ENCODE measurements at places on chromosomes 7 and 10.

- DNase-seq: peak; percentile 88
Observed at GRCh38 chr10:72364239-72364777, 9.6 kb upstream of the DNAJB12 start.

- no peak for DNase-seq
Observed at GRCh38 chr7:42414028-42414427, 177.0 kb upstream of the GLI3 start.

- no peak for DNase-seq
Observed at GRCh38 chr7:158275711-158276413, 311.8 kb downstream of the PTPRN2 start.

DNA sequence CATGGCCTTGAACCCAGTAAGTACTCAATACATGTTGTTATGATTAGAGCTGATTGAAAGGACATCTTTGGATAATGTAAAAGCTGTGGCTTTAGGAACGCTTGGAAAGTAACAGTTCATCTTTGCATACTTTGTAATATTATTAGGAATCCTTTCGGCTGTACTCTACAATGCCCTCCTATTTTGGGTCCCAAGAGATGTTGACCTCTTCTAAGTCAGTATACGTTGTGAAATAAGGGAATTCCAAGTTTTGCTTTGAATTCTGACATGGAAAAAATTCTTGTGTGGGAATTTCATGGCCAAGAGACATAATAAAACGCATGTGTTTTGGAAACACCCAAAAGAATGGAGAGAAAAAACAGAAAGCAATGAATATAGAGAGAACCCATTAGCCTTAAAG is 7.7 kb downstream of the AGR3 start:
- no peak for DNase-seq

- DNase-seq: no peak
Observed at GRCh38 chr7:73671322-73671661, 3.7 kb downstream of the VPS37D start.

DNA sequence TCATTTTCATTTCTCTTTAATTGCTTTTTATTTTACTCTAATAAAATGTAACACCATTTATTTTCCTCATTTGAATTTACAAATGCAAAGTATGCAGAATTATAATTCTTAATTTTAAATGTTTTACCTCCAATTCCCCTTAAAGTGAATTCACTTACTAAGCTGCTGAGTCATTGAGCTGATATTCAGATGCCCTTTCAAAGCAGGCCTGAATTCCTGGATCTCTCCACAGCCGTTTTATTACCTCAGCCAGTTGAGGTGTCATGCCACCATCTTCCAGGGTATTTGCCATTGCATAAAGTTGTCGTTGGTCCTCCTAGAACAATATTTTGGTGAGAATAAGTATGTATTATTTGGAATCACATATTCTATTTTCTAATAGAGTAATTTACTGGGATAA is 33.2 kb downstream of the GNAT3 start:
- no peak for DNase-seq

GRCh38 chr7:128737867-128738385 is 1.2 kb upstream of the CALU start:
- DNase-seq: no peak

GRCh38 chr7:77561352-77561751 is 24.3 kb downstream of the PTPN12 start:
- no peak for DNase-seq

DNA sequence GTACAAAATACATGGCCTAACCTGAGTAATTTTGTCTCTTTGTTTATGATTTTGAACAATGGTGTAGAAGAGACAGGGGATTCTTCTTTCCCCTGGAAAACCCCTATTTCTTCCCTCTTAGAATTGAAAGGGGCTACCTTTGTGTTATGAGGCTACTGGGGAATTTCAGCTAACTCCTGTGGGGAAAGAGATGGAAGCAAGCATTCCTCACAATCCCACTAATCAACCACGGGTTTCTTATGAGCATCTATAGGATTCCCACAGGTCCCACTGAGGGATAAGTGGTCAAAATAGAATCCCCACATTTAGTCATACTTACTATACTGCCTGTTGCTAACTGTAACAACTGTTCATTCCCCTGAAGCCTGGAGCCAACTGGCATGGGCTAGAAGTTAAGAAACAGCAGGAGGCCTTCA is 32.2 kb upstream of the ITGB8 start:
- DNase-seq: peak; percentile 74

GRCh38 chr10:85961073-85961472 is 405.5 kb downstream of the GRID1 start:
- no peak for DNase-seq

DNA sequence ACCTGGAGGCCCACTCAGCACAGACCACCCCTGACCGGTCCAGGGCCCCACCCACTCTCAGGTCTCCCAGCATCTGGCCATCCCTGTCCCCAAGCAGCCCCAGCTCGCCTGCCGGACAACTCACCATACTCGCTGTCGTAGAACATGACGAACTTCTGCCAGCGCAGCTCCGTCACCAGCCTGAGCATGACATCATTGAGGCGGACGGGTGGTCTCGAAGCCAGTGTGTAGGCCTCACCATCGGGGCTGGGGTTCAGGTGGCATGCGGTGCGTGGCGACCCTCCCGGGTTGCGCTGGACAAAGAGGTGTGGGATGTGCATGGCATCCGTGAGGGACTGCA is 160.4 kb downstream of the GRID1 start:
- DNase-seq: no peak

GRCh38 chr7:108592646-108593201 is 23.1 kb downstream of the DNAJB9 start:
- no peak for DNase-seq

DNA sequence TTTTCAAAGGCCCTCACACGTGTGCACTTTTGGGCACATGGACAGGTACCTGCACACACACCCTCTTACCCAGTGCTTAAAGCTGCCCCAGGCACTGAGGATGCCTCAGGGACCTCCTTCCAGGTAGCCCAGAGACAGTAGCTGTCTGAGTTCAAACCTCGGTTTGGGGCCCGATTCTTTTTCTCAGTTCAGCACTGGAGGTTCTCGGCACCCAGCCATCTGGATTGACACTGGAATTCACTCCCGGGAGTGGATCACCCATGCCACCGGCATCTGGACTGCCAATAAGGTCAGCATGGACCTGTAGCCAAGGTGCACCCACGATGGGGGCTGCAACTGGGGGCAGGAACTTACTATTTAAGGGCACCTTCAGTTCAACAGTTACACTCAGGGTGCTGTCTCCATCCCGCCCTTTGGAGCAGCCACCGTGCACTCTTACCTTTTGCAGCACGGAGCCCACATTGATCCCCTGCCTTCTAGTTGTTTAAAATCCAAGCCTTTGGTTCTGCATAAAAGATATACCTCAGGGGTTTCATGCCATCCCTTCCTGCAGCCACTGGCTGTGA is 17.7 kb downstream of the CPA5 start:
- DNase-seq: no peak

DNA sequence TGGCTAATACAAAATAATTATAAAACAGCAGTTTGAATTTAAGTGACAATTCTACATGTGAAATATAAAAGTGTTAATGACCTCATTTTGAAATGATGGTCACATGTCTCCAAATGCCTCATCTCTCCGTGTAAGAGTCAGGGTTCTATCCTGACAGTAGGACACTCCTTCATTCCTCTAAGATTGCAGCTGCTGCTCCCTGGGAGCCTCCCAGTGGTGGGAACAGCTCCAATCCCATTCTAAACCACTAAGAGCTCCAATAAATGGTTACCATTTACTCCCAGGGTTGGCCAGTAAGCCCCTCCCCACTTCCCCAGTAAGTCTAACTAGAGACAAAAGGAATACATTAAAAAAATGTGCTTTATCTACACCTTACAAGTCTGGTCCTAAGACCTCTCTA is 344.6 kb upstream of the AOAH start:
- no peak for DNase-seq

DNA sequence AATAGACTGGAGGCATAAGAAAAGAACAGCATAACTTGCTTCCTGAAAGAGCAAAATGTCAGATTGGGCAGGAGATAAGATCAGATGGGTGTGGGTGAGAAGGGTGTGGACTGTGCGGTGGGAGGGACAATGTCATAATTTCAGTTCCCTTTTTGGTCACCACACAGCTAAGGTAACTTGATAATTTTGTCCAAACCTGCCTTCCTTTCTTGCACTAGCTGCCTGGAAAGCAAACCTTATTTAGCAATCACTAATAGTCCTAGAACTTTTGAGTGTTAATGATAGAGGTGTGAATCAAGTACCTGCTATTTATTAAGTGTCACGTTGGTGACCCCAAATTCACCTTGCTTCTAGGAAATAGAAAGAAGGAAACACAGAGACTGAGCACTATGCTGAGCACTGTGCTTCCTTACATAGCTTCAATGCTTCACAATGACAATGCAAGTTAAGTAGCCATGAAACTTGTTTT is 72.4 kb upstream of the SP4 start:
- DNase-seq: no peak

- no peak for DNase-seq
Observed at GRCh38 chr10:47409171-47409865, 25.2 kb upstream of the ZNF488 start.

All from astrocyte of the cerebellum (primary cell).